ENCODE measurements at places on chromosomes 4 and X. TPM values are rescaled to one million over a fixed set of nuclear protein-coding genes. Genes with fewer than 3 reads are reported as not detected.
A peak's percentile ranks its signal among the peaks of the same experiment; 100 is the strongest.

KIF4A gene
- 0.05 TPM for polyA plus RNA-seq

GRCh38 chr4:84166486-84166885 is 332.6 kb downstream of the NKX6-1 start:
- no peak for DNase-seq

GLRA3 gene
- polyA plus RNA-seq = not detected

PPEF2 gene
- polyA plus RNA-seq = not detected

DNA sequence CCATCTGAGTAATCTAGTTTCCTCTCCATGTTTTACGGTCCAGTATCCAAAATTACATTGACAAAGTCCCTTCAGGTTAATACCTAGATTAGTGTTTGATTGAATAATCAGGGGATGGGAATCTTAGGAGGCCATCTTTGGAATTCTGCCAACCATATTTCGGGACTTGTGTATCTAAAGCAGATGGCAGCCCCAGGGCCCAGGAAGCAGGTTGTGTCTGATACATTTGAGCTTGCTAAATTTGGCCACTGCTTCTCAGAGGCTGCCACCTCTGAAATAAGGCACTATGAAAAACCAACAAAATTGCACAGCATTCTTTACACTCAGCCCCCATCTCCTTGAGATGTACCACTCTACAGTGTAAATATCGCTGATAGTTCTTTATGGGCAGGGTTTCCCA is 102.1 kb downstream of the ASB9 start:
- DNase-seq = no peak

GRCh38 chr4:116752027-116752426 is 333.3 kb downstream of the TRAM1L1 start:
- DNase-seq = no peak

- DNase-seq = no peak
Observed at GRCh38 chrX:39616731-39617130, 481.0 kb downstream of the BCOR start.

- DNase-seq = peak; percentile 64
Observed at GRCh38 chrX:10576777-10577447, 43.5 kb downstream of the MID1 start.

IL9R gene
- 0.05 TPM for polyA plus RNA-seq

TADA2B gene
- 19.7 TPM for polyA plus RNA-seq

GRCh38 chr4:169334335-169334734 is 63.6 kb upstream of the SH3RF1 start:
- DNase-seq = no peak

DNA sequence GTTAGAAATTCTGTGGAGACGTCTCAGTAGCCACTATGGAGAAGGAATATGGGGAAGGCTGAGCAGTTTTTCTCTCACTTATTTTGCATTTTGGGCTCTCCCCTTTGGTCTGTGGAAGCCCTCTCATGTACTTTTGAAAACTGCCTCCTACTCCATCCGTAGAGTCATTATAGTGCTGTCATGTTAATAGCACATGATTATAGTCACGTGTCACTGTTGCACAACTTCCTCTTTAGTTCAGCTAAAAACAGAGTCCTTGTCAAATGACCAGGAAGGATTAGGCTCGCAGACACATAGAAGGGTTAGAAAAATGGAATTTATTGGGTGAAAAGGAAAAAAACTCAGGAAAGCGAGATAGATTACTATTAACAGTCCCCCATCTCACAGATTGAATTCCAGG is 258.2 kb upstream of the CXorf51A start:
- DNase-seq = no peak

PAGE5 gene
- not detected for polyA plus RNA-seq
